ENCODE measurements at places on chromosomes 3 and 15. TPM values are rescaled to one million over a fixed set of nuclear protein-coding genes. Genes with fewer than 3 reads are reported as not detected.

Gene ZPLD1
- not detected for total RNA-seq

Gene IGF1R
- 39.2 TPM for total RNA-seq

Gene ZNF717
- 4.5 TPM for total RNA-seq

Gene SLC15A2
- total RNA-seq = 0.69 TPM

Gene HRH1
- total RNA-seq = not detected

Gene MAPK6
- 49.8 TPM for total RNA-seq

Gene TMEM45A
- total RNA-seq = not detected

Gene KBTBD13
- total RNA-seq = not detected

Gene SRGAP3
- total RNA-seq = 2.8 TPM

Gene ILDR1
- not detected for total RNA-seq

Gene CTXND1
- total RNA-seq = not detected

Gene BCHE
- not detected for total RNA-seq

Gene FAIM
- total RNA-seq = 1.5 TPM

Gene NDN
- total RNA-seq = not detected

Gene SLC35G2
- not detected for total RNA-seq

All from CD4-positive, alpha-beta T cell (primary cell).